ENCODE measurements at places on chromosomes 5 and 9.

GRCh38 chr5:88502179-88503040 lies 233.8 kb upstream of the TMEM161B start:
- DNase-seq, result no peak

DNA sequence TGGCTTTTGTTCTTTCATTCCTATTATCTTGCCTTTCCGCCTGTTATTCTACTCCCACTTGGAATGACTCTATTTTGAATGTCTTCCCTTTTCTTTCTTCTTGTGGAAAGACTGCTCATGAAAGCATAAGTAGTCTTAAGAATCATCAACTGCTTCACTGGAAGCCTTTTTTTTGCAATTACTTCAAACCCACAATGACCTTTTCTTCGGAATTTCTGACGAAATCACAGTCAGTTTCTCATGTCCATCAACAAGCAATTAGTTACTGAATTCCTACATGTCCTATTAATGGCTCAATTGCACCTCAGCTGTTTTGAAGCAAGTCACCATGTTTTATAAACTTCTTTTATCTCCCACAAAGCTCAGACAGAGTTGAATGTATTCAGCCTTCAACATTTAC lies 196.2 kb downstream of the TARS1 start:
- DNase-seq, result no peak

DNA sequence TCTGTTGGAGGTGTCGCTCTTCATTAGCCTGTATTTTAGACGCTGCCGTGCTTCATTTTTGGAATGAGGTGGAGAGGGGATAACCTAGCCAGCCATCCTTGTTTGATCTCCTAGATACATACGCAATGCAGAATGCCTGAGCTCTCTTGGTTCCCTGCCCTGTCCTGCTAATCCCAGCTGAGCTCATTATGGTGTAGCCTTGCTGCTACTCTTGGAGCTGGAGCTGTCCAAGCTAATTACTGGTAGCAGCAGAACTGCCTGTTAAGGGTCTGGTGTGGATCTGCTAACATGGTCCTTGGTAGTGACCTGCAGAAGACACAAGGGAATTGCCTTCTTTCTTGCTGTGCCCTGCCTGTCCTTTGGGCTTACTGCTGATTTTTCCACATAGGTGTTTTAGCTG lies 207.9 kb downstream of the CNTLN start:
- no peak for DNase-seq

DNA sequence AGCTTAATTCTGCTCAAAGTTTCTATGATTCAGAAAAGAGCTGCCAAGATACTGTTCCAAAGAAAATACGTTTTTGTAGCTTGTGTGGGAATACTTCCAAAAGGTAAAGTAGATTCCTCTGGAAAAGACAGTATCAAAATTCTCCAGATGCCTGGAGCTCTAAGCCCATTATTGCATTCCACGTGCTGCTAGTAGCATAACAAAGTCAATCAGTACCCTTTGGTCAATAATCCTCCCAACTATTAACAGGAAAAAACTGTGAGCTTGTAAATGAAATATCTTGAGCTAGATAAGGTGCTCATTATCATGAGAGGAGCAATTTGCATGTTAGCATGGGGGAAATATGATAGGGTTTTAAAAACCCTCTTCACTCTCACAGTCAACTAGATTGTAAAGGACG lies 229.5 kb upstream of the TYRP1 start:
- DNase-seq, result no peak
